Common myeloid progenitor, CD34-positive (primary cell): ENCODE measurements at places on chromosomes 3 and 15.

GRCh38 chr3:158789592-158789991 is 12.3 kb upstream of the MFSD1 start:
- H3K27ac ChIP-seq, result no peak overlapping the region
- DNase-seq, result peak; percentile 58
- H3K36me3 ChIP-seq, result no peaks in the 10 kb centered on the region
- H3K4me1 ChIP-seq, result peaks cover 2% of the 10 kb centered on the region
- no peaks in the 10 kb centered on the region for H3K27me3 ChIP-seq
- H3K4me3 ChIP-seq, result no peak overlapping the region

- no peaks in the 10 kb centered on the region for H3K4me1 ChIP-seq
- H3K36me3 ChIP-seq, result no peaks in the 10 kb centered on the region
- H3K27me3 ChIP-seq, result peaks cover 2% of the 10 kb centered on the region
Measured at GRCh38 chr15:100703032-100703578, 100.7 kb downstream of the ASB7 start.

- peaks cover 8% of the 10 kb centered on the region for H3K4me1 ChIP-seq
- no peaks in the 10 kb centered on the region for H3K36me3 ChIP-seq
- H3K4me3 ChIP-seq, result no peak overlapping the region
- no peak overlapping the region for H3K27ac ChIP-seq
- H3K27me3 ChIP-seq, result no peaks in the 10 kb centered on the region
Measured at GRCh38 chr3:58683466-58683865, 16.9 kb upstream of the FAM3D start.

DNA sequence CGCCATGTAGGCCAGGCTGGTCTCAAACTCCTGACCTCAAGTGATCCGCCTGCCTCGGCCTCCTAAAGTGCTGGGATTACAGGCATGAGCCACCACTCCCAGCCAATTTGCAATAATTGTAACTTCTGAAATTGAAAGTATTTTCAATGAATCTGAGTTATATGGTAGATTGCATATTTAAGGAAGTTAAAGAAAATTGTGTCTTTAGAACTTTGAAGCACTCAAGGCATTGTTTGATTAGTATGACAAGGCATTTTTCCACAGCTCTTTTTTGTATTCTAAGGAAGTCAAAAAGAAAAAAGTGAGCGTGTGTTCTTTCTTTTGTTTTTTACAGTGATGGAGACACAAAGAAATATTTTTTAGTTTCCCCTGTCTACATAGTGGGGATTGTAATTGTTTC is 15.7 kb upstream of the RPLP1 start:
- H3K4me3 ChIP-seq, result peak overlapping the region; percentile 26
- H3K36me3 ChIP-seq, result peaks cover 9% of the 10 kb centered on the region
- no peaks in the 10 kb centered on the region for H3K27me3 ChIP-seq
- no peak for DNase-seq
- H3K4me1 ChIP-seq, result no peaks in the 10 kb centered on the region

DNA sequence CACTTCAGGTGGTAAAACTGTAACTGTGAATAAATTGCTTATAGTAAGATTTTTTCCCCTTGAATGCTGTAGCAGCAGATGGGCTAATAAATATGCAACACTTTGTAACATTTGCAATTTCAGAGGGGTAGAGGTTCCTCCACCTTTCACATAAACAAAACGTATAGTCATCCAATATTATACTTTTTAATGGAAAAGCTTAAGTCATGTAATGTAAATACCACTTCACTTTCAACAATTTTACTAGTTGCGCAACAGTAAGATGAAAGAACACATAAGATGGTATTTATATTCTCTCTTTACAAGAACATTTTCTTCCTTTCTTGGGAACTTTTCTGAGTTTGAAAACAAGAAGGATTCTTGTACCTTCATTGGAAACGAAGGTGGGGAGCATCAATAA is 56.6 kb upstream of the FAM3D start:
- no peak overlapping the region for H3K4me3 ChIP-seq
- no peaks in the 10 kb centered on the region for H3K4me1 ChIP-seq
- no peak for DNase-seq
- no peaks in the 10 kb centered on the region for H3K36me3 ChIP-seq
- no peak overlapping the region for H3K27ac ChIP-seq

DNA sequence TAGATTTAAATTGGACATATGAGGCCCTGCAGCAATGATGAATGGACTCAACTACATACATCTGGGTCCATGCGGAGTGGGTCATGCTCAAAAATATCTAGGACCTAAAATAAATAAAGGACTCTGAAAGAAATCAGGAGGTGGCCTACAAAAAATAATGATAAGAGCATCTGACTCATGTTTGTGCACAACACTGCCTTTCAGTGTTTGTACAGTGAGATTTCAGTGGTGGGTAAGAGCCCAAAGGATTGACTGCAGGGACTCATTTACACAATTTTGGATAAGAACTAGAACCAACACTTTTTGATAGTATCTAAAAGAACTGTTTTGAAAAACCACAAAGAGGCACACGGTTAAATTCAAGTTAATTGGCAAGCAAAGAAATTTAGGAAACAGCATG is 285.5 kb downstream of the SLC9A9 start:
- H3K27me3 ChIP-seq, result no peaks in the 10 kb centered on the region
- H3K36me3 ChIP-seq, result no peaks in the 10 kb centered on the region
- DNase-seq, result no peak
- H3K4me1 ChIP-seq, result no peaks in the 10 kb centered on the region

- H3K36me3 ChIP-seq, result peaks cover 30% of the 10 kb centered on the region
- H3K27me3 ChIP-seq, result no peaks in the 10 kb centered on the region
- peaks cover 48% of the 10 kb centered on the region for H3K4me1 ChIP-seq
Measured at GRCh38 chr3:127794402-127794801, 27.9 kb downstream of the MGLL start.

DNA sequence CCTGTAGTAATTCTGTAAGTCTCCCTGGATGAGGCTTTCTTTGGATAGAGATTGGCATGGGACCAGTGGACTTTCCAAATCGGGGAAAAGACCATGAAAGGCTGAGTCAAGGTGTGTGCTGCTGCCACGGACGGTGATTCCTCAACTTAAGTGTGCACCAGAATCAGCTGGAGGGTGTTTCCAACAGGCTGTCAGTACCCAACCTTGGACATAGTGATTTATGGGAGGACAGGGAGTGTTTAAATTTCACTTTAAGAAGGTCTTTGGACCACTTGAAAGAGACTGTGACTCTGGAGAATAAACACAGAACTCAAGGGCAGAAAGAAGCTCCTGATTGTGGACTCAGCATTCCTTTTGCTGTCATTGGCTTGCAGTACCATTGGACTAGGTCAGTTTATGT is 20.4 kb upstream of the CHST2 start:
- no peak for DNase-seq
- H3K36me3 ChIP-seq, result no peaks in the 10 kb centered on the region
- no peak overlapping the region for H3K27ac ChIP-seq
- H3K27me3 ChIP-seq, result no peaks in the 10 kb centered on the region
- H3K4me1 ChIP-seq, result no peaks in the 10 kb centered on the region

- H3K36me3 ChIP-seq, result peaks cover 55% of the 10 kb centered on the region
- H3K4me3 ChIP-seq, result peak overlapping the region; percentile 16
- no peaks in the 10 kb centered on the region for H3K27me3 ChIP-seq
- H3K4me1 ChIP-seq, result peaks cover 79% of the 10 kb centered on the region
- H3K27ac ChIP-seq, result peak overlapping the region; percentile 89
Measured at GRCh38 chr3:46987319-46987742, 7.9 kb downstream of the NBEAL2 start.

DNA sequence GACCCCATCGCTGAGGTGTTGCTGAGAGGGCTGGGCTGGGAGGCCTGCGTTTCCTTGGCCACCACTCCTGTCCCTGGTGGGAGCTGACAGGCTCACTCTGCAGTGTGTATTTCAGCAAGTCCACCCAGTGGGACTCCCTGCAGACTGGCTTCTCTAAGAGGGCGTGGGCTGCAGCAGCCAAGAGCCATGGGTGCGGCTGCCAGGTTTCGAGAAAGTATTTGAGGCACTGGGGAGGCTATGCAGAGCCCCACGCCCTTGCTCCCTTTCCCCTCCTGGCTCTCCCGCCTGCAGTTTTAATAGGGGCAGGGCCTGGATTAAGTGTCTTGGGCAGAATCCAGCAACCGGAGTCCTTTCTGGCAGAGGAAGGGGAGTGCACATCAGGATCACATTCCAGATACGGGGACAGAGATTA is 242.1 kb downstream of the THSD4 start:
- no peaks in the 10 kb centered on the region for H3K36me3 ChIP-seq
- no peak for DNase-seq
- no peak overlapping the region for H3K27ac ChIP-seq
- H3K4me3 ChIP-seq, result no peak overlapping the region

DNA sequence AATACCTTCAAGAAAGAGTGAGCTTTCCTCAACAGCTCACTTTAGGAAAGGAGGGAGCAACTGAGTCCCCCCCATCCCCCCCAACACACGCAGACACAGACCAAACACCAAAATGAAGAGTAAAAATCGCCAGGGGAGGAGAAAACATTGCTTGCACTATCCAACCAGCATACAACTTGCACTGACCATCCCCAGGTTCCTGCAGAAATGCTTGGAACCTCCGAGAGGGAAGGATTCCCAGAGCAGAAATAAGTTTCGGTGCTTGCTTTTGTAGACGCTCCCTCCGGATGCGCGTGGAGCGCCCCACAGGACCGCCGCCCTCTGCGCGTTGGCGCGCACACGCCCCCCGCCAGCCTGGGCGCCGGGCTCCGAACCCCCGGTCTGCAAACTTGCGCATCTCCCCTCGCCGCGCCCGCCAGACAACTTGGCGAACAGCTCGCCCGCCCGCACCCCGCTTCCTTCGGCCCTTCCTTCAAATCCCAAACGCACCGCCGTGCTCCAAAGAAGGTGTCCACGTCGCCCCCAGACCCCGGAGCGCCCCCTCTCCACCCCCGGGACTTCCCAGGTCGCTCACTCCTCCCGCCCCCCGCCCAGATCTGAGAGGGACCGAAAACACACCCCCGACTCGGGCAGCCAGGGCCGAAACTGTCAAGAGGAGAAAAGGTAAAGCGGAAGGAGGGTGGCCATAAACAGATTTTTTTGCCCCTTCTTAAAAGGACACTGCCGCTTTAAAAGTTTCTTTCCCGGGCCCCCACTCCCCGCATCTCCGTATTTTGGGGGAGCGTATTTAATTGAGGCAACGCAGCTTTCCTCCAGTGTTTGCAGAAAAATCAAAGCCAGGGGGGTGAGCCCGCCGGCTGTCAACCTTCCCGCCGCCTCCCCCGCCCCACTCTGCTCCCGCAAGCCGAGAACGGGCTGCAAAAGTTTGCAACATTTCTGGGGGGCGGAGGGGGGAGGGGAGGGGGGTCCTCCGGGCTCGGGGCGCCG is 859 bp downstream of the RORA start:
- peak overlapping the region; percentile 20 for H3K4me3 ChIP-seq
- H3K36me3 ChIP-seq, result no peaks in the 10 kb centered on the region
- H3K27me3 ChIP-seq, result peaks cover 53% of the 10 kb centered on the region
- H3K27ac ChIP-seq, result no peak overlapping the region
- peak; percentile 16 for DNase-seq
